Kidney (tissue), 22 donors: ENCODE measurements at places on chromosomes 16 and 17. TPM values are rescaled to one million over a fixed set of nuclear protein-coding genes. Genes with fewer than 3 reads are reported as not detected.
A peak's percentile ranks its signal among the peaks of the same experiment; 100 is the strongest.

GRCh38 chr17:63840591-63841349, 1.7 kb downstream of the SMARCD2 start:
- H3K36me3 ChIP-seq: no peaks in the 10 kb centered on the region
- DNase-seq: no peak
- H3K4me1 ChIP-seq: peaks cover 21% of the 10 kb centered on the region
- H3K4me3 ChIP-seq: peak overlapping the region; percentile 77
- H3K27me3 ChIP-seq: no peaks in the 10 kb centered on the region

DNA sequence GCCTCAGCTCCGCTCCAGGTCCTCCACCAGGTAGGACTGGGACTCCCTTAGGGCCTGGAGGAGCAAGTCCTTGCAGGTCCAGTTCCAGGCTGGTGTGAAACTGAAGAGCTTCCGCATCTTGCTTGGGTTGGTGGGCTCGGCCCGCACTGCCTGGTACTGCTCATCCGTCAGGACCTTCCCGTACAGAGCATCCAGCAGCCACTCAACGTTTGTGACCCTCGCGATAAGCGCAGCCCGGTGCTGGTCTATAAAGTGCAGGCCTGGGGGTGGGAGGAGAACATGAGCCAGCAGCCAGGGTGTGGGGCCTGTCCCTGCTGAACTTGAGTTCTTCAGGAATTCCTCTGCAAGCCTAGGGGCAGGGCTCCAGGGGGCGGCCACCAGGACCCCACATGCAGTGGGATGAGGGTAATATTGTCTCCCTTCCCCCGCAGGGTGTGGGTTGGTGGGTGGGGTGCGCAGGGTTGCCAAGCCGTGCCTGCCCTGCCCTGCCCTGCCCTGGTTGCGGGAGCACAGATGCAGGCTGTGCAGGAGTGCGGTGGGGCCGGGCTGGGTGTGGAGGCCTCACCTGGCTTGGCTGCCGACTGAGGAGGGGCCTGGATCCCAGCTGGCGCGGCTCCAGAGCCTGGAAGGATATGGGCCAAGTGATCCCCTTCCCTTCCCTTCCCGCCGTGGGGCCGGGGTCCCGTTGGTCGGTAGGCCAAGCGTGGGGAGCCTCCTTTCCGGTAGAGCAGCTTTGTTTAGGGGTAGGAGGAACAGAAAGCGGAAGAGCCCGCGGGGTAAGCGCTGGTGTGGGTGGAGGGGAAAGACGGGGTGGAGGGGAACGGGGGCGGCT, 762 bp downstream of the PYCARD start:
- peak; percentile 57 for DNase-seq
- H3K36me3 ChIP-seq: no peaks in the 10 kb centered on the region
- H3K27me3 ChIP-seq: no peaks in the 10 kb centered on the region
- H3K27ac ChIP-seq: no peak overlapping the region
- peak overlapping the region; percentile 58 for H3K4me3 ChIP-seq

GRCh38 chr16:30615358-30616091, 5.3 kb upstream of the ZNF689 start:
- no peak overlapping the region for H3K4me3 ChIP-seq
- H3K36me3 ChIP-seq: no peaks in the 10 kb centered on the region
- peaks cover 4% of the 10 kb centered on the region for H3K4me1 ChIP-seq
- peak; percentile 38 for DNase-seq
- H3K27me3 ChIP-seq: no peaks in the 10 kb centered on the region

GRCh38 chr16:84625556-84625955, 7.7 kb upstream of the COTL1 start:
- H3K36me3 ChIP-seq: no peaks in the 10 kb centered on the region
- H3K27ac ChIP-seq: no peak overlapping the region
- peaks cover 2% of the 10 kb centered on the region for H3K4me1 ChIP-seq
- H3K4me3 ChIP-seq: no peak overlapping the region
- no peak for DNase-seq

- H3K27me3 ChIP-seq: no peaks in the 10 kb centered on the region
- no peaks in the 10 kb centered on the region for H3K4me1 ChIP-seq
- H3K27ac ChIP-seq: no peak overlapping the region
- H3K4me3 ChIP-seq: no peak overlapping the region
- H3K36me3 ChIP-seq: no peaks in the 10 kb centered on the region
Measured at GRCh38 chr17:47315451-47316266, 8.1 kb upstream of the EFCAB13 start.

DNA sequence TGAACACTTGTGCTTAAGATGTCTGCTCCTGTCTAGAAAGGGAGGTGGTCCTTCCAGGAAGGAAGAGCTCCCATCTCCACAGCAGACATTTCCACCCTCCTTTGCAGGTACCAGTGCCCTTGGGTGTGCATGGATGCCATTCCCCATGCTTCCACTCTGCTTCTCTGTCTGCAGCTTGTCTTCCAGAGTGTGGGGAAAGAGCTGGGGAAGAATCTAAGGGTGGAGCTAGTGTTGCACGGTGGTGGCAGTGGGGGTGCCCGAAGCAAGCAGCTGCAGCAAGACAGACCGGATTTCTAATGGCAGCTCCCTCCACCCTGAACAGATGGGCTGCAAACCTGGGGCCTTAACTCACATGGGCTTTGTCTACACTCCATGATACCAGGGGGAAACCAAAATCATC, 22.6 kb upstream of the HOXB13 start:
- no peak overlapping the region for H3K27ac ChIP-seq
- no peak for DNase-seq
- no peaks in the 10 kb centered on the region for H3K36me3 ChIP-seq

DNA sequence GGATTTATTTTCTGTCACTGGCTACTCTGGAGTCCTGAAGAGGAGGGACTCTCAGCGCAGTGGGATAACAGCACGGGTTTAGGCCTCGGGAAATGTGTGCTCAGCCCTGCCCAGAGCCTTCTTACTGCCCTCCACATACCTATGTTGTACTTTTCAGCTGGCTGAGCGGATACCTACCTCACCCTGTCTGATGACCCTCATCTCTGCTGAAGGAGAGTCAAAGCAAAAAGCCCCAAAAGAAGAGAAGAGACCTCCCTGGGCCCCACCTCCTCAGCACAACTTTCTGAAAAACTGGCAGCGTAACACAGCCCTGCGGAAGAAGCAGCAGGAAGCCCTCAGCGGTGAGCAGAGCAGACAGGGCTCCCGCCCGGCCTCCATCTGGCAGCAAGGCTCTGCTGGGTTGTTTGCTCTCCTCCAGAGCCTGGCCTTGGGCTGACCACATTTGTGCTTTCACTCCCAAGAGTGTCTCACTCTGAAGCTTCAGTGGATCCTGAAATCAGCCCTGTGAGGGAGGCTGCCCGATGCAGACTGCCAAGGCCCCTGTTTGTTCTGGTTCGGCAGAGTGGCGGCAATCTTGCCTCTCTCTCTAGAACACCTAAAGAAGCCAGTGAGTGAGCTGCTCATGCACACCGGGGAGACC, 10.3 kb downstream of the MYCBPAP start:
- no peaks in the 10 kb centered on the region for H3K36me3 ChIP-seq
- no peak overlapping the region for H3K4me3 ChIP-seq
- no peaks in the 10 kb centered on the region for H3K4me1 ChIP-seq
- DNase-seq: no peak
- H3K27ac ChIP-seq: no peak overlapping the region

DNA sequence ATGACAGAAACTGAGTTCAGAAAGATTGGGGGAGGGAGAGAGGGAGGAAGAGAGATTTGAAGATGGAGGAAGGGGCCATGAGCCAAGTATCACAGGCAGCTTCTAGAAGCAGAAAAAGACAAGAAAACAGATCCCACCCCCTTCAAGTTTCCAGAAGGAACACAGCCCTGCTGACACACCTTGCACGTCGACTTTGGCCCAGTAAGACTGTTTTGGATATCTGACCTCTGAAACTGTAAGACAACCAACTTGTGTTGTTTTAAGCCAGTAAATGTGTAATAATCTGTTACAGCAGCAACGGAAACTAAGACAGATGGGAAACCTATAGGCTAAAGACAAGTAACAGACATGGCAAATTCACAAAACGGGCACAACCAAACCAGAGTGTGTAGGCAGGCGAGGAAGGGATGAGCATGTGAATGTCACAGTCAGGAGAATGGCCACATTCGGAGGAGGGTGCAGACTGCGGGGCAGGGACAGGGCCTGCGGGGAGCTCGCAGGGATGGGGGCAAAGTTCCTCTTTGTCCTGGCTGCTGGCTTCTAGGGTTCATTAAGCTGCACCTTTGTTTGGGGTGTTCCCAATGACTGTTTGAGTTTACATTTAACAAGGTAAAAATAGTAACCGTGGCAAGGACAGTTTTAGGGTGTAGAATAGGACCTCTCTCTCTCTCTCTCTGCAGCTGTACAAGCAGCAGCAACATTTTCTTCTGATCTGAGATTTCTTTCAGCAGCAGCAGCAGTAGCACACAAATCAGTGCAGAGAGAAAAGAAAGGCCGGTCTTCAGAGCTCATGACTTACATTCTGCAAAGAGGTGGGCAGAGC, 18.3 kb upstream of the ATP2C2 start:
- H3K36me3 ChIP-seq: no peaks in the 10 kb centered on the region
- no peak overlapping the region for H3K27ac ChIP-seq
- H3K27me3 ChIP-seq: no peaks in the 10 kb centered on the region
- H3K4me3 ChIP-seq: no peak overlapping the region

GRCh38 chr16:58339452-58339981, 44.7 kb upstream of the PRSS54 start:
- no peak for DNase-seq
- no peaks in the 10 kb centered on the region for H3K36me3 ChIP-seq
- no peaks in the 10 kb centered on the region for H3K27me3 ChIP-seq
- no peak overlapping the region for H3K27ac ChIP-seq
- H3K4me3 ChIP-seq: no peak overlapping the region

DNA sequence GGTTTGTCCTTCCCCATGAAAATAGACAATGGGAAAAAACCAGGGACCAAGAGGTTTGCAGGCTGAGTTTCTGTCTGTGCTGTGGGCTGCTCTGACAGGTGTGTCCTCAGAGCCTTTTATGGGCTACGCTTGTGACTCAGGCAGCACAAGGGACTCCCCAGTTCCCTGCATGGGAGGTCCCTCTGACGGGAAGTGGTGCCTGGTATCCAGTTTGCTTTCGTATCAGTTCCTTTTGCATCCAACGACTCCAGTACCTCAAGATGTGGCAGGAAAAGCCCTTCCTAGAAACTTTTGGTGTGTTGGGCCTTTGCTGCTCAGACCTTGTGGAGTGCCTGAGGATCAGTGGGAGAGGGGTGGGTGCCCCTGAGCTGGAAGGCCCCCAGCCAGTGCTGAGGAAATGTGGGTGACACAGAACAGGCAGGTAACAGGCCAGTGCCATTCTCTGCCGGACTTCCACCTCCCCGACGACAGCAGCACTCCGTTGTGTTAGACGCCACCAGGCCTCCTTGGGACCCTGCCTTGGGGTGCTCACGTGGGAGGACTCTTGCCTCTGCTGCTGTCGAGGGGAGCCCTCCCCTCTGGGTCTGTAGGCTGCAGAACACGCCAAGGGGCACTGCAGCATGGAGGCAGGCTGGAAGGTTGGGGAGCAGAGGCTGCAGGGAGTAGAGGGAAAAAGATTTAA, 38.4 kb upstream of the IRF8 start:
- no peaks in the 10 kb centered on the region for H3K27me3 ChIP-seq
- H3K4me3 ChIP-seq: no peak overlapping the region
- DNase-seq: no peak

DNA sequence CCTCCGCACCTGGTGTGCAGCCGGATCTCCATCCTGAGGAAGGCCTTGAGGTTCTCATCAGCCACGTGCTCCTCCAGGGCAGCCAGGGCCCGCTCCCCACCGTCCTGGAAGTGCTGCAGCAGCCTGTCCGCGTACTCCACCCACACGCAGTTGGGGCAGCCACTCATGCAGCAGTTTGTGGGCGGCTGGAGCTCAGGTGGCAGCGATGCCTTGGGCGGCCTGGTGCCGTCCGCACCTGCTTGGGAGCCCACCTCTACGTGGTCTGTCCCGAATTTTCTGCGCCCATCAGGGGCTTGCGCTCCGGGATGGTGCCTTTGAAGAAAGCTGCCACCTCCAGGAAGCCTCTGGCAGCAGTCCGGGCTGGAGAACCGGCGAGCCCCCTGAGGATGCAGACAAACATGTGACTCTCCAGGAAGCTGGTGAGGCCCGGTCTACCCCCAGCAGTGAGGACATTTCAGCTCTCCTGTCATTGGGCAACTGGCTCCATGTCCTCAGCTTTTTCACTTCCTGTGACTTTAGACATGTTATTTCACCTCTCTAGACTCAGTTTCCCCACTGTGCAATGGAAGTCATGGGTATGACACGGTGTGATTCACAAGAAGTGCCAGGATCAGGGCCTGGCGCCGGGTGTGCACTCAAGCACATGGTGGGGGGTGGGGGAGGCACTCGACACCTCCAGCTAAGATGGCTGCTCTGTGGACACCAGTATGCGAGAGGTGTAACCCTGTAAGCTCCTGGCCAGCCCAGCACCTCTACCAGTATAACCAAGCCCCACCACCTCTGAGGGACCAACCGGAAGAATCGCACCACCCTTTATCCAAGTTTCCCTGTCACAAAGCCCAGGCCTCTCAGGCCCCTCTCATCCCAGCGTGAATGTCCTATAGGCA, 957 bp downstream of the OXLD1 start:
- H3K4me1 ChIP-seq: no peaks in the 10 kb centered on the region
- H3K27ac ChIP-seq: peak overlapping the region; percentile 58
- peak overlapping the region; percentile 78 for H3K4me3 ChIP-seq
- peak; percentile 39 for DNase-seq
- H3K27me3 ChIP-seq: no peaks in the 10 kb centered on the region

- no peaks in the 10 kb centered on the region for H3K27me3 ChIP-seq
- no peak overlapping the region for H3K4me3 ChIP-seq
- no peak overlapping the region for H3K27ac ChIP-seq
- H3K4me1 ChIP-seq: peaks cover 4% of the 10 kb centered on the region
Measured at GRCh38 chr17:20267459-20267842, 199.9 kb downstream of the LGALS9B start.

GRCh38 chr17:3036800-3037199, 26.6 kb downstream of the OR1D5 start:
- H3K27me3 ChIP-seq: no peaks in the 10 kb centered on the region
- no peaks in the 10 kb centered on the region for H3K36me3 ChIP-seq
- DNase-seq: no peak
- no peak overlapping the region for H3K4me3 ChIP-seq
- H3K4me1 ChIP-seq: no peaks in the 10 kb centered on the region

DNA sequence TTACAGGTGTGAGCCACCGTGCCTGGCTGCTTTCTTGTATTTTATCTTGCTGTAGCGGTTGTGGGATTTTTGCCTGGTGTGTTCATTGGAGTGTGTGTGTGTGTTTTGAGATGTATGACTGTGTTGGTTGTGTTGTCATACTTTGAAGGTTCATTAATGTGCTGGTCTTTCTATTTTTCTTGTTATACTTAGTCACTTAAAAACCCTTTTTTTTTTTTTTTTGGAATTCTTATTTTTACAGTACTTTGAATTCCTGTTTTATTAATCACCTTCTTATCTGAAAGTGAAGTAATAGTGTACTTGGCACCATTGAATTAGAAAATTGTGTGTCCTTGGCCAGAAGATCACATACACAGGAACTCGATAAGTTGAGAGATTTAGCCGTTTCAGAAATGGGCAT, 30.2 kb downstream of the TENT4B start:
- no peak overlapping the region for H3K4me3 ChIP-seq
- no peaks in the 10 kb centered on the region for H3K27me3 ChIP-seq
- H3K36me3 ChIP-seq: no peaks in the 10 kb centered on the region
- peaks cover 6% of the 10 kb centered on the region for H3K4me1 ChIP-seq

GRCh38 chr17:71304498-71305158, 816.2 kb upstream of the SOX9 start:
- no peak overlapping the region for H3K27ac ChIP-seq
- no peaks in the 10 kb centered on the region for H3K36me3 ChIP-seq
- no peak for DNase-seq
- H3K4me1 ChIP-seq: no peaks in the 10 kb centered on the region

GRCh38 chr17:36198831-36199465, 2.4 kb upstream of the CCL3L1 start:
- H3K4me3 ChIP-seq: no peak overlapping the region
- no peak overlapping the region for H3K27ac ChIP-seq
- no peaks in the 10 kb centered on the region for H3K36me3 ChIP-seq

The TIMM22 gene
- 14.6 TPM for total RNA-seq

The KRT222 gene
- total RNA-seq: 6.6 TPM

The NPB gene
- 0.66 TPM for total RNA-seq

The CLEC19A gene
- total RNA-seq: not detected

The KCNJ18 gene
- not detected for total RNA-seq

The PPL gene
- 78.4 TPM for total RNA-seq
